ENCODE measurements at places on chromosomes 1 and 21.
A peak's percentile ranks its signal among the peaks of the same experiment; 100 is the strongest.

DNA sequence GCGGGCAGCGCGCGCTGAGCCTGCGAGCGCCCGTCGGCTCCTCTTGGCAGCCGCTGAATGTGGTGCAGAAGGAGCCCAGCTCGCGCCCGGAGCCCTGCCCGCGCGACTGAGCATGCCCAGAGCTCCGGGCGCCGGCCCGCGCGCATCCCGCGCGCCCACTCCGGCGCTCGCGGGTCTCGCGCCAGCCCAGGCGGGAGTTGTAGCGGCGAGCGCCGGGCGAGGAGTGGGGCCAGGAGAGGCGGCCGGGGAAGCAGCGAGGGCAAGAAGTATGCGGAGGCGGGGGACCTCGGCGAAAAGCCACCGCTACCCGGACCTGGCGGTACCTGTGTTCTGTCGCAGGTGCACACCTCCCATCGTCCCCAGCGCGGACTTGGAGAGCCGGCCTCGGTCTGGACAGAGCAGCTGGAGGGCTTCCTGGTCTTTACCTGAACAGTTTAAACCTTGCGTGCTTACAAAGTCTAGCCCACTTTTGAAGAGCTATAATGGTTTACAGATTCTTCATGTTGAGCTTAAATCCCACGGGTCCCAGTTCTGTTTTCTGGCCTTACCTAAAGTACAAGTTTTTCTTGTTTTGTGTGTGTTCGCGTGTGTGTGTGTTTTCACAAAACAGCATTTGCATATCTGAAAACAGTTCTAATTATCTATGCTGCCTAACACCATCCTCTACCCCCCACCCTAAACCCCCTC lies at the start of gene DDAH1:
TSS of gene DDAH1 (minus strand) at position 61 of the 687 bp plus-strand sequence. CDS start 114 bp downstream, outside the sequence.
- DNase-seq: peak; percentile 82

- DNase-seq: no peak
Observed at GRCh38 chr1:96049759-96050409, 671.7 kb upstream of the PTBP2 start.

- DNase-seq: no peak
Observed at GRCh38 chr21:35201799-35202198, 152.7 kb upstream of the RUNX1 start.

GRCh38 chr1:85297855-85298629 lies 21.6 kb upstream of the BCL10 start:
- peak; percentile 35 for DNase-seq

- DNase-seq: no peak
Observed at GRCh38 chr1:225517697-225518096, 89.9 kb upstream of the LBR start.

- no peak for DNase-seq
Observed at GRCh38 chr21:43739621-43740435, 20.9 kb downstream of the PDXK start.

- peak; percentile 64 for DNase-seq
Observed at GRCh38 chr1:176843352-176844297, 320.9 kb downstream of the ASTN1 start.

DNA sequence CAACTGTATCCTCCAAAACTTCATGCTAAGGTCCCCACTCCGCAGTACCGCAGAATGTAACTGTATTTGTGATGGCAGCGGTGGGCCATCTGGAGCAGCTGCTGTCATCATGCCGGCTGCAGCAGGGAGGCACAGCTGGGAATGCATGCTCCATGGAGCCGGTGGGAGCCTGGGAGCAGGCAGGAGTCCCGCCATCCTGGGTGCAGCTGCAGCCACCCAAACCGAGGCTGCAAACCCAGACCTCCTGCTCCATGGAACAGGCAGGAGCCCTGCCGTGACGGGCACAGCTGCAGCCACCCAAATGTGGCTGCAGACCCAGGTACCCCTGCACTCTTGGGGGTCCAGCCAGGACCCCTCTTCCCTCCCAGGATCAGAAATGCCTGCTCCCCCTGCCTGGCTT lies 80.3 kb downstream of the SCMH1 start:
- DNase-seq: no peak

DNA sequence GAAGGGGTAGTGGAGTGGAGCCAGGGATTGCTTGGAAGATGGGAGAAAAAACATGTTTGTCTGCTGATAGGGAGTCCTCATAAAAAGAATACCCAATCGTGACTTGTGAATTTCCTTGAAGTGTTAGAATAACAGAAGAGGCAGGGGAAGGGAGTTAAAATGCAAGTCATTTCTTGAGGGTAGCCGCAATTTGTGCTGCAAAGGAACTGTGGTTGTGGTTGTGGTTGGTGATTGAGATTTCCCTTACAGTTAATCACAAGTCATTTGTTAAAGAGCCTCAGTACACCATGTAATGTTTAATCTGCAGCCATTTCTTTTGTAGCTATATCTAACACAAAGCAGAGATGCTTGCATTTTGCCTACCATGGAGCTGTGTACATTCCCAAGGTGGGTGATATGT lies 38.5 kb upstream of the EGLN1 start:
- no peak for DNase-seq

GRCh38 chr1:165666152-165666825 lies 32.1 kb downstream of the ALDH9A1 start:
- no peak for DNase-seq

DNA sequence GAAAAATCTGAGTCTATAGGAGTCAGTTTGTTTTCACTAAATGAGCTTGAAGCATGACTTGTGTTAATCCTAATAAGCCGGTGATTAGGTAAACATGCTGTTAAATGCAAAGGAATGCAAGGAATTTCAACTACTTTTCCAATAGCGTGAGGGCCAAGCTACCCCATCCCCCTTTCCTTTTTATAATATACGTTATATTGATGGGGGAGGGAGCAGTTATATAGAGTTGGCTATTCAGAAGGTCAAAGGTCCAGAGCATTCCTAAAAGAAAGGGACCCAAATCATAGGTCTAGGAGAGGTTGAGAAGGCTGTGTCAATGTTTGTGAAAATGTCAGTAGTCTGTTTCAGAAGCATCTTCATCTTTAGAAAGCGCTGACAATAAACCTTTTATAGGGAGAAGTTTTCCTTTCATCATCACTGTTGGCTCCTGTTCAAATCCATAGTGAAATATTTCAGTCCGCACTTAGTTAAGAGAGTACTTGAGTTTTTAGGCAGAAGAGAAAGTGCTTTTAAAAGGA lies 3.8 kb downstream of the CCN1 start:
- peak; percentile 64 for DNase-seq

DNA sequence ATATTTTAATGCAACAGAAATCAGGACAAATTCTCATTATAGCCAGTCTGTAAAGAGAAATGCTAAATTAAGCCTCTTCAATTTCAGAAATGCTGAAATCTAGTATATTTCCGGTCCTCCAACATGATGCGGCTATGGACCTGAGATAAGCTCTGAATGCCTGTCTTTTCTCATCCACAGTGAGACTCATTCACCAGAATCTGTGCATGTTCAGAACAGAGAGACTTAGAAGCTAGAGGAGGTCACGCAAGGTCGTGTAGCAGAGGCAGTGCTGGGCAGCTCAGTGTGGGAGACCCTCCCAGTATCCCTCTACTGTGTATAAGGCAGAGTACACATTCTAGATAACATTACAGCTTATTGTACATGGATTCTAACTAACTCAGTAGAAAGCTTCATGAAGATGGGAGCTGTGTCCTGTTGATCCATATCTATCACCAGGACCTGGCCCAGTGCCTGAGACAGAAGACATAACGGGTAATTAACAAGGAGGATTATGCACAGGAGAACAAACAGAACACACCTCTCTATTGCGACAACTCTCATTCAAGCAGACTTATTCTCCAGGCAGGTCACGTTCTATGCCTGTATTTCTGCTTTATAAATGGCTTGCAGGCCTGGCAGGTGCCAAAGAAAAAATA lies 97.0 kb upstream of the COA6 start:
- no peak for DNase-seq

DNA sequence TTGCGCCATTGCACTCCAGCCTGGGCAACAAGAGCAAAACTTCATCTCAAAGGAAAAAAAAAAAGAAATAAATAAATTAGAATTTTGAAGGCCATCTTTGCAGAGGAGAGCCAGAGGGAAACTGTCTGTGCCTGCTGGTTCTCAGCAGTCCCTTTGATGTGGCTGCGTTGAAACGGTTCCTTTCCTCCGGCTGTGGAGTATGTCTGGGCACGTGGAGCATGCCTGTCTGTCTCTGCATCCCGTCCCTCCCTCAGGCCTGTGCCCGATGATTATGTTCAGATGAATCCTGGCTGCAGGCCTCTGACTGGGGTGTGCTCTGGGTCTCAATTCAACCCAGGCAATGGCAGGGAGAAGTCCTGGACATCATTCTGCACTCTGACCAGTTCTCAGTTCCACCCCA lies 33.4 kb downstream of the KIAA1614 start:
- DNase-seq: no peak

DNA sequence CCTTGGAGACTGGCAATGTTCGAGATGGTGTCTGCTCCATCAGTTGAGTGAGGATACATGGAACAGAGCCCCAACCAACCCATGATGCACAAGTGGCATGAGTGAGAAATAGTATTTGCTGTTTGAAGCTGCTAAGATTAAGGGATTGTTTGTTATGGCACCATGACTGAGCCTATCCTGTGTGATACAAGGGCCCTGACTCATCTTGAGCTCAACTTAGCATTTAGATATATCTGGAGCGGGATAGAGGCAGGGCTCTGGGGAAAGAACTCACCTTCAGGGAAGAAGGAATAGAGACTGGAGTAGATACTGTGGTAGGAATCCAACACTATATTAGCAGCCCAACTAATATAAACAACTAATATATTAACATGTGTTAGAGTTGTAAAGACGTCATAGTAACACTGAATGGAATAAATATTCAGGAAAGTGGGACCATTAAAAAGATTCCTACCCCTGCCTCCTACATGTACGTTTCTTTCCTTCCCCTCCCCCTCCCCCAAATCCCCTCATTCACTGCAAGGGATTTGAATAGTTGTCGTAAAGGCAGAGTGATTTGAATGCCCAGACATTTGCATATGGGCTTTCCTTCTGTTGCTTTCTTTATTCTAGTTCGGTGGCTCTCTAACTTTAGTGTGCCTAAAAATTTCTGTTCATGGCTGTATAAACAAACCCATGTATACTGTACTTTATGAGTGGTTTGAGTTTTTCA lies 106.6 kb upstream of the POU3F1 start:
- no peak for DNase-seq

DNA sequence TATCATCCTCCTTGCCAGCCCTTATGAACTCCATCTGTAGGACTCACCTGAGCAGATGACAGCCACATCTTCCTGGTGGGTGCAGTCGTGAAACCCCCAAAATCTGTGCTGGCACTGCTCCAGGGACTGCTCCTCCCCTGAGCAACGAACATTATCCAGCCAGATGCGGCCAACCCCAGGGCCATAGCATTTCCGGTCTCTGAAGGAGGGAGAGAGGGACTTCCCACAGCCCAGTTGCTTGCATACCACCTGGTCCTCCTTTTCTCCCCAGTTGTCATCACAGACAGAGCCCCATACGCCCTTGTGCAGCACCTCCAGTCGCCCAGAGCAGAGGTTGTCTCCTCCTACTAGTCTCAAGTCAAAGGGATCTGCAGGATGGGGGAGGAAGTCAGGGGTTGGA lies 8.5 kb downstream of the CD5L start:
- peak; percentile 53 for DNase-seq

- no peak for DNase-seq
Observed at GRCh38 chr1:8494681-8495080, 176.8 kb downstream of the SLC45A1 start.

DNA sequence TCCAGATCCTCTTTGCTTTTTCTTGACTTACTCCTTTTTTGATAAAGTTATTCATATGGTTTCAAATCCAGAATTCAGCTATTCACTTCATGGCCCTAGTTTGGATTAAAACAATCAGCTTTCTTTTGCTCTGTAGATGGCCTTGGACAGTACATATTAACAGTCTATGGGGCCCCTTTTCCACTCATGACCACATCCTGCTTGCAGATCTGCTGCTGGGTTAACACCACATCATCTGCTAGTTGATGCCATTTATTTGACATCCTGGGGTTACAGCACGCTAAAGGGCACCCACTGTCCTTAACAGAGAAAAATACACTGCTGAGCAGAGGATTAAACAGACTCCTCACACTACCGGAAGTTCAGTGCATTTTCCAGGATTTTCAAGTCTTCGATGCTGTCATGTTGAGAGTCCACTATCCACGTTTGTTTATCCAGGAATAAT lies 941 bp upstream of the IFI16 start:
- no peak for DNase-seq

- DNase-seq: no peak
Observed at GRCh38 chr1:165696625-165697100, 1.7 kb downstream of the ALDH9A1 start.
